ENCODE measurements at places on chromosomes 6 and 20.

DNA sequence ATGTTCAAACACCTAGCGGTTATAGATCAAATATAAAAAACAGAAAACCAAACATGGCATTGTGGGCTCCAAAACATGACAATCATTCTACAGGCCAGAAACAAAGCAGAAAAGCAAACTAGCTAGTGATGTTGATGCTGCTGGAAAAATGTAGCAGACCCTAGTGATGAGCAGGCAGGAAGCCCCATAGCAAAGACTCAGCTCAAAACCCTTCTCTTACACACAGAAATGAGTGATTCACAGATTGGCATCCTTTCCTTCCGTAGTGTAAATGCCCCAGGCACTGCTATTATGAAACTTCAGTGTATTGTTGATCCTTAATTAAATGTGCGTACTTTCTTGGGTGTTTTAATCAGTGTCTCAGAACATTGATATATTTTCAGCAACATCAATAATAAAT is 425.1 kb downstream of the UTRN start:
- no peak for DNase-seq

DNA sequence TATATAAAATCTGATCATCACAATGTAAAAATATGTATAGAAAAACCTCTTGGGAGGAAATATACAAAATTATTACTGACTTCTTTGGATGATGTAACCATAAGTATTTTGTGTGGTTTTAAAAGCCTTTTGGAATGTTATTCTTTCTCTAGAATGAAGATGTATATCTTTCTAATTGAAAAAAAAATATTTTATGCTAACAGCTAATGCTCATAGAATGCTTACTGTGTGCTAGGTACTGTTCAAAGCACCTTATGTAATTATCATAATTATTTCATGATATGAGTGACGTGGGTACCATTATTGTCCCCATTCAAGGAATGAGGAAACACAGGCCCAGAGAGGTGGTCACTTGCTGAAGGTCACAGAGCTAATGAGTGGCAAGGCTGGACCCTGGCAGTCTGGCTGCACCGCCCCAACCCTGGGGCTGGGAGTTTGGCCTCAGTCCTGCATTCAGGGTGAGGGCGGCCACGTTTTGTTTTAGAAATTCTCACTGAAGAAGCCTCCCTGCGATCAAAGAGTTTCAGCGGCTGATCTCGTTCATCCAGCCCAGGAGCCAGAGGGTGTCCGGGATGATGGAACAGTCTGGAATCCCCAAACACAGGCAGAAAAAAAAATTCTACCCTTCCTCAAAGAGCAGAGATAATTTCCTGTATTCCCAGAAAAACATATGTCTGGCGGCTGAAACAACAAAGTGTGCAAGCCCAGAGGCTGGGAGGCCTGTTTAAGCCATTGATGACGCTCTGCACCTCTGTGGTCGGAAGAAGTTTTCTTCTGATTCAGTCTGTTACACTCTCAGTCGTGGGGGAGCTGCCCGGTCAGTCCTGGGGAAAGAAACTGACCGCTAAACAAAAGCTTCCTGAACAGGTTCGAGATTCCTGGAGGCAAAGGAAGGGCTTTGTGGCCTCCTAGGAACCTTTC is 37.3 kb downstream of the TFEB start:
- no peak for DNase-seq

- DNase-seq: no peak
Measured at GRCh38 chr6:66849843-66850242, 1142.8 kb upstream of the EYS start.

GRCh38 chr20:19768325-19768842 is 10.3 kb downstream of the RIN2 start:
- DNase-seq: no peak

DNA sequence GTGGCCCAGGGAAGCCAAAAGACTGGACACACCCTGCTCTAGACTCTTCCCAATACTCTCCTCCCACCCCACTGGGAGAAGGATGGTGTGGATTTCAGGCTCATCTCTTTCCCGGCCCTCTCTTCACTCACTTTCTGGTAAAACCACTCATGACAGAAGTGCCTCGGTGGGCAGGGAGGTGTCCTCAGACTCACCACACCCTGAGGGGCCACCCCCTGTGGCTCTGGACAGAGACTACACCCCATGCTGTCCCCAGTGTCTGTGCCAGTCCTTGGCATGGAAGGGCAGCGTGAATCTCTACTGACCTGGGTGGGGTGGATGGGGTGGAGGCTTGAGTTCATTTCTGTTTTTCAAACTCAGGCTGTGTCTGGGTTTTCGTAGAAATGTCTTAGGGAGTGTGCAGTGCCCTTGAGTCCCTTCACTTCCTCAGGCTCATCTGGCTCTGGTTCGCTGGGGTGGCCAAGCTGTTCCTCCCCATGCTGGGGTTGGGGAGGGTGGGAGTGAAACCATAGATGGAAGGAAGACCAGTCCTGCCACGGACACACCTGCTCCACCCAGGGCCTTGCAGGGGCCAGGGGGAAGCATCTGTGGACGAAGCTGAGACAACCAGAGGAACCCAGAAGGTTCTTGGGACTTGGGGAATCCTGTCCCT is 59.1 kb downstream of the EZR start:
- no peak for DNase-seq

DNA sequence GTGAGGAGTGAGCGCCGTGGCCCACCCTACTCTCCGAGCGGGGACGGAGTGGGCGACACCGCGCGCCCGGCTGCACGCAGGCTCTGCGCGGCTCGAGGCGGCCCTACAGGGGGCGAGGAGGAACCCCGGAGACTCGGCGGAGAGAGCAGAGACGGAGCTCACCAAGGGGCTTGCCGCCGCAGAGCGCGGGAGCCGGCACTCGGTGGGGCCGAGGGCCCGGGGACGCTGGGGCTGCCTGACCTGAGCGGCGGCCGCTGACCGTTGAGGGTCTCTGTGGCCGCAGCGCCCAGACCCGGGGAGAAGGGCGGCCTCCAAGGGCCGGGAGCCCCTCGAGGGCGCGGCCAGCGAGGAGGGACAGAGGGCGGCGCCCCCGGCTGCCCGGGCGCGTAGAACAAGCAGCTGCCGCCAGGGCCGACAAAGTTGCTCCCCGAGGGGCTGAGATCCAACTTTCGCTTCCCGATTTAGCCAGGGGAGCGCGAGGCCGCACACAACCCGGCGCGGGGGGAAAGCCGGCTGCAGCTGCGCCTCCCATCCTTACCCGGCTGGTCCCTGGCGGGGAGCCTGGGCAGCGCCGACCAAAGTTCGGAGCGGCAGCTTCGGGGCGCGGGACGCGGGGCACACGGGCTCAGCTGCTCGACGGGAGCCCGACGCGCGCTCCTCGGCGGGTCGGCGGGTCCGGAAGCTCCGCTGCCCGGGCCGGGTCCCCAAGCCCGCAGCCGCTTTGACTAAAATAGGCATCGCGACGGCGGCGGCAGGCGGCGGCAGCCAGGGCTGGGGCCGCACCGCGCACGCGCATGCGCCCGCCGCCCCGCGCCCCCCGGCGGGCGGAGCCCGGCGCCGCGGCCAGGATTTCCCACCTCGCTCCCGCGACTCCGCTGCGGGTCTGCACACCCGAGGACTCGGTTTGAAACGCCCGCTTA is 43.1 kb downstream of the POPDC3 start:
- peak; percentile 48 for DNase-seq

DNA sequence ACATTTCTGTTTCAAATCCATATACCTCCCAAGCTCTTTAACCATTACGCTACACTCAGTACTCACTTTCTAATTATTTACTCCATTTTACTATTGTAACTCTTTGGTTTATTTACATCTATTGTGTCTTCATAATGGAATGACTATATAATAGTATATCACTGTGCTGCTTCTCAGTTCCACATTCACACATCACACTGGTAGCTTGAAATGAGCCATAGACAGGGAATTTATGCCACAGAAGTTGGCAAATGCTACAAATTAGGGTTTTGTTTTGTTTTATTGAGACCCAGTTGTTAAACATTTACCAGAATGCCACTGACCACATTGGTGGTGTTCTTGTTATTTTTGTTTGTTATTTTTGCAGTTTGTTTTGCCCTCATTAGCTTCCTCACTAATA is 213.9 kb downstream of the KCNQ5 start:
- no peak for DNase-seq

DNA sequence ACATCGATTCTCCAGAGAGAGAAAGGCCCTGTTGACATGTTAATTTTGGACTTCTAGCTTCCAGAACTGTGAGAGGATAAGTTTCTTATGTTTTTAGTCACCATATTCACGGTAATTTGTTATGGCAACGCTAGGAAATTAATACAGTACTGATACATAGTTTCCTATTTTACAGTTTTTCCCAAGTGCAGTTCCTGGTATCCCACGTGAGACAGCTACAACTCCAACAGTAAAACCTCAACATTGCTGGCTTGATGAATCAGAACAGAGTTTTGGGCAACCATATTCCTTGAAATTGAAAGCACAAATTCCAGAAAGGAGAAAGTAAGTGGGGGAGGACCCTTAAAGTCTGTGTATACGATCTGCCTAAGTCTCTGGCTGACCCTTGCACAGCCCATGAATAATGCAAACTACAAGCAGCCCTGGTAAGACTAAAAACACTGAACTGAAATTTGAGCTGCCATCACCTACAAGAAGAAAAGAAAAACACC is 505.1 kb upstream of the NRSN1 start:
- no peak for DNase-seq

DNA sequence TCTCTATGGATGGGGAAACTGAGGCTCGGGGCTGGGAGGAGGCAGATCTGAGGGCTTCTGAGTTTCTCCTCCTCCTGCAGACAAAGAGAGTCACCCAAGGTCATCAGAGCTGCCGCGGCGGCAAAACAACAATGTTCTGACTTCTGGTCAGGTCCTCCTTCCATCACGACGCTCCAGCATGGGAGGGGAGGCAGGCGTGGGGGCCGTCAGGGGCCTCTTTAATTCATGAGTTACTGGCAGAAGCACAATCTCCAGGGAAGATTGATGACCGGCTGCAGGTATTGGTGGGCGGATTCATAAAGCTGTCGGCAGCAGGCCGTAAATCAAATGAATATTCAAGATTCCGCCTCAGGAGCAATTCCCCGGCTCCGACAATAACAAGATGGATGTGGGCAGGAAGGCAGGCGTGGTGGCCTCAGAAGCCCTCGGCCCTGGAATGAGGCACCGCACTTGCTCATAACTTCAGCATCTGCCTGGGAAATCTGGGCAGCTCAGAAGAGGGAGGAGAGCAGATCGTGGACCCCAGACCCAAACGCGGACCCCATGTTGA is 19.1 kb downstream of the PCK1 start:
- no peak for DNase-seq

- DNase-seq: no peak
Measured at GRCh38 chr20:56442389-56443365, 25.8 kb upstream of the RTF2 start.

- DNase-seq: no peak
Measured at GRCh38 chr20:24135781-24136180, 147.2 kb upstream of the GGTLC1 start.

GRCh38 chr6:61711849-61712248 is 574.2 kb downstream of the KHDRBS2 start:
- DNase-seq: no peak

DNA sequence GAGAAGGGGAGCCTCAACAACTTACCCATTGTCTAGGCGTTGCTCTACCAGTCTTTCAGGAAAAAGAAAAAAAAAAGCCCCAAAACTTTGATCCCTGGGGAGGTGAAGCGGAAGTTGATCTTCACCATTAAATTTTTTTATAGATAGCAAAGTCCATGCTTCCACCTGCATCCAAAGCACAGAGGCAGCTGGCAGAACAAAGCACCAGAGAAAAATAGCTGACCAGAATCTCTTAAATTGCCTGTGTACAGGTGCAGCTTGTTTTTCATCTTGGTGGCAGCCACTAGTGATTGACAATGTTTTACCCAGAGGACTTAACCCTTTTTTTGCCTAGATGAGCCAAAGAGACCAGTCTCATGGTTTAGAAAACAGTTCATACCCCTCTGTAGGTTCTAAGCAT is 86.0 kb downstream of the MYB start:
- DNase-seq: no peak

GRCh38 chr6:125511809-125512396 is 210.1 kb upstream of the HDDC2 start:
- DNase-seq: no peak

DNA sequence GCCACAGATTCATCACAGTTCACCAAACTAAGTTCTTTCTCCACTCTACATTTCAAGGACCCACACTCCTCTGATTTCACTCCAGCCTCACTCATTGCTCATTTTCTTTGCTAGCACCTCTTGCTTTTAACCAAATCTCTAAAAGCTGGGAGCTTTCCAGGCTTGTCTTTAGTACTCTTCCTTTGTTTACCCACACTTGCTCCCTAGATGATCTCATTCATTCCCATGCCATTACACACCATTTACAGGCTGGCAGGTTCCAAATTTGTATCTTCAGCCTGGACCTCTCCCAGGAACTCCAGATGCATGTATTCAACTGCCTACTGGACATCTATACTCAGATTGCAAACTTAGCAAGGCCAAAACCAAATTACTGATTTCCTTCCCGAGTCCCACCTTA is 5.3 kb upstream of the GUCA1B start:
- DNase-seq: no peak

- no peak for DNase-seq
Measured at GRCh38 chr6:124963831-124964763, 1.9 kb downstream of the RNF217 start.

- DNase-seq: no peak
Measured at GRCh38 chr20:41309817-41310216, 7.7 kb downstream of the ZHX3 start.

- DNase-seq: no peak
Measured at GRCh38 chr6:20789162-20789561, 254.9 kb downstream of the CDKAL1 start.

DNA sequence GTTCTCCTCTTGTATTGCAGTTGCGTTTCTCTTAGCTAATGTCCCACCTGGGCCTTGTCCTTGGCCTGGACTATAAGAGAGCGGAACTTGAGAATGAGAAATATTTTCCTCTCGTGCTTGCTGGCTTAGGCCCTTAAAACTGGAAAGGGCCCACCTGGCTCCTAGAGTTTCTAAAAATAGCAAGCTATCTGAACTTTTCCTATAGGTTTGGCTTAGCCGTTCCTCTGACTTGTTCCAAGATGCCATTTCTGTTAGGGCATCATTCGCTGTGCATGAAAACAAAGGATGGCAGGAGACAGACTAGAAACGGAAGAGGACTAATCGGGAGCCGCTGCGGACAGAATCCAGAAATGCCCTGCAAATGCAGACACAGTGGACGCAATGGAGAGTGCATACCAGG is 4.5 kb downstream of the RIPOR3 start:
- DNase-seq: no peak

- no peak for DNase-seq
Measured at GRCh38 chr20:46108435-46108841, 9.7 kb upstream of the CD40 start.

- DNase-seq: no peak
Measured at GRCh38 chr20:2537101-2537500, 728 bp downstream of the TMC2 start.

- no peak for DNase-seq
Measured at GRCh38 chr6:163922562-163922961, 508.0 kb downstream of the QKI start.

All from progenitor cell of endocrine pancreas (in vitro differentiated cells).